HL-60 (cell line): ENCODE measurements at places on chromosomes 1 and 21.

DNA sequence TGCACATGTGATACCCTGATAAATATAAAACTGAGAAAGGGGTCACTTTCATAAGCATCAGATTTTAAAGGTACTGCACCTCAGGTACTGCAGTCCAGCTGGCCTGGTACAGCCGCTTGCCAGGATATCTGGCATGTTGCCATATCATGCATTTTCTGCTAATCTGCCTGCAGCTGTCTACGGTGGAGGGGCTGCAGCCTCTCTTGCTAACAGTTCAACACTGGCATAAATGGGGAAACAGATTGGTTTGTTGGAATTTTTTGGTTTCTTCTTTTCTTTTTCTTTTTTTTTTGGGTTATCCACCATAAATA lies 71.5 kb downstream of the MIS18A start:
- no peak for DNase-seq

DNA sequence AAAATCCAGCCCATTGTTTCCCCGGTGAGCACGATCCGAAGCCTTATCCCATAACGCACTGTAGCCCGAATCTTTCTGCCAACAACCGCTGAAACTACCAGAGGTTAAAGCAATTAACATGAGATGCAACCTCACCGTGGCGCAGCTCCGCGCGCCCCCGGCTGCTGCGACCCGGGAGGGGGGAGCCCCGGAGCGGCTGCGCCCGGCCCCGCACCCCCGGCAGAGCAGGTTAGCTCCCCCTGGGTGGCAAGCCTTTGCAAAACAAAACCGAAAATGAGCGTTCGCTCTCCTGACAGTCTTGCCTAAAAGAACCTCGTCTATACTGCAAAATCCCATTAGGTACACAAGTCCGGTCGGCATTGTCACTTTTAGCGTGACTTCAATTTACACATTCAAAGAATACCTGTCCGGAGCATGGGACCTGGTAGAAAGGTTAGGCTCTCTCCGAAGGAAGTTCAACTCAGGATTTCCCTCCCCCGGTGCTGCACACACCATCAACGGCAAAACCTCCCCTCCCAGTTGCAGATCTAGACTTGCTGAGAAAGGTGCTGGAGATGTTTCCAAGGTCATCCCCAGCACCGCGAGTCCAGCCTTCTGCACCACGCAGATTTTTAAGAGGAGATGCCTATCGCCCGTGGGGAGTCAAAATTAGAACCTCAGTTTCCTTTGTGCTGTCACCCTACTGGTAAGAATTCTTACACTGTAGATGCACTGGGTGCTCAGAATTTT lies 107.5 kb downstream of the ZNF281 start:
- no peak for DNase-seq

GRCh38 chr1:54703471-54703870 lies 12.2 kb upstream of the TTC4 start:
- no peak for DNase-seq

GRCh38 chr1:234922987-234923386 lies 205.7 kb downstream of the TOMM20 start:
- DNase-seq = no peak

GRCh38 chr1:158227904-158228623 lies 26.2 kb upstream of the CD1A start:
- no peak for DNase-seq

- no peak for DNase-seq
Observed at GRCh38 chr1:177937931-177938330, 31.9 kb downstream of the SEC16B start.

GRCh38 chr1:118989006-118989815 lies 1.1 kb upstream of the TBX15 start:
- DNase-seq = no peak

DNA sequence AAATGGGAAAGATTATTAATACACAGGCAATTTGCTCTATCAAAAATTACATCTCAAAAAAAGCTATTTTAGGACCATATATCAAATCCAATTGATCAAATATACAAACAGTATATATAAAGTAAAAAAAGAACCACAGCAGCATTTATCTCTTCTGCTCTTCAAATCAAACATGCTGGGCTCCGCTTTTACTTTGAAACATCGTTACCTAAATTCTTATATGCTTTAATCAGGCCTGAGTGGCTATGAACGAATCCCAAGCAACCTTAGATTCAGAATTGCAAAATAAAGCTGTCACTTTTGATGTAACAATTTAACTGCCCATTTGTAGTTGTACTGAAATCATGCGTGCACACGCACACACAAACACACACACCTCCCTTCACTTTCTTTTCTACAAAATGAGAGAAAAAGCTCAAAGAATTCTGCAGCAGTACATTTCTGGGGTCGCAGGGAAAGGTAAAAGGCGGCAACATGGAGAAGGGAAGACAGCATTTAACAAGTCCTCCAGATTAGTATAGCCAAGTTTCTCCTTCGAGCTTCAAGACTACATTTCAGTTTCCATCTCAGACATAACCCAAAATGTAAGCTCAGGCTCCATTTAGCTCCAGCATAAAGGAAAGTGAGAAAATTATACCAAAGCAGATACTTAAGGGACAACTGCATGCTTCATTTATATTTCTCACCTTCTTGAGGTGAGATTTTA lies 92.2 kb upstream of the TTC39A start:
- DNase-seq = no peak

DNA sequence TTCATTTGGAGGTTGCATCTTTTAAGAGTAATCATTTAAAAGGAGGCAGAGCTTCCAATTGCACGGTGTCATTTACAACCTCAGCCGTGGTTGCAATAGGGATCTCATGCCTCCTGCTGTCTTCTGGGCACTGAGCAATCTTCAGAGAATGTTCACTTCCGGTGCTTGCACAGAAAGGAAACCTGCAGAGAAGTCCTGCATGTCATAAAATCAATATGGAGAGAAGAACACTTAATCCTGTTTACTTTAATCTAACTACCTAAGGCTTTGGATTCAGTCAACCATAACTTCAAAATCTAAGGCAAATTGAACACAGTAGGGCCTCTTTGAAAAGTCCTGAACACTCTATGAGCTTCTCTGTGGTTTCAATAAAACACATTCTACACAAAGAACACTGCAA lies 11.3 kb upstream of the MAP10 start:
- DNase-seq = peak; percentile 11

DNA sequence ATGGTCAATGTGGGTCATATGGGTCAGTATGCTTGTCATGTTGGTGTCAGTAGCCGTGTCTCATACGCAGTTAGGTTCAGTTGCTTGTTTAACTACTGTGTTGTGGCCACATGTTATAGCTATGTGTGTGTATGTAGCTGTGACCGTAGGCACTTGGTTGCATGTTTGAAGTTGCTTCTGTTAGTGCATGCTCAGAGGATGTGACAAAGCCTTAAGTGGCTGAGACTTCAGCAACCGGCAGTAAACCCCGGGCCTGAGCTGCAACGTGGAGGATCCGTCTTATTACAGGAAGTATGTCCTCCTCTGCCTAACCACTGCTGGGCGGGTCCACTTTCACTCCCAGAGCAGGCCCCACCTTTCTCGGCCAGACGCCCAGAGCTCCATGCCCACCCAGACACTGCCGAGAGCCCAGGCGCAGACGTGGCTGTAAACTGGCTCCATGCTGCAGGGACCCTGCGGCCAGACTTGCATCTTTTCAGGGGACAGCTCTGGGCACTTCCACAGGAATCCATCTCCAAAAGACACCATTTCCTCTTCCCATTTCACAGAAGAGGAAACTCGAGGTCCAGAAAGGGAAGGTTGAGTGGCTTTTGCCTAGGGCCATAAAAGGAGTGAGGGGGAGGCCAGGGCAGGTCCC lies 2.2 kb downstream of the TCEA3 start:
- no peak for DNase-seq

- DNase-seq = no peak
Observed at GRCh38 chr1:98384461-98385141, 276.9 kb upstream of the SNX7 start.

DNA sequence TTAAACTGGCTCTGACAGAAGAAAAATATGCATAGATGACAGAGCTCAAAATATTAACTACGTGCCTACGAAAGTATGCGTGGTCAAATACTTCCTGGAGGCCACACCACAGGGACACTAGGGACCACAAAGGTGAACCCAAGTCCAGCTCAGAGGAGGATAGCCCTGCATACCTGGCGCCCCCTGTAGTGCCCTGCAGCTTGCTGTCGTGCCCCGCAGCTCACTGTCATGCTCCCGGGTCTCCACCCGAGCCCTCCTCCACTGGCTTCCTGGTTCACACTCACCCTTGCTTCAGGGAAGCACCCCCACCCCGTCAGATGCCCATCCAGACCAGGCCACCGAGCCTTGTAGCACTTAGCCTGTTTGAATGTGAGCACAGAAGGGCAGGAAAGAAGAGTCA lies 16.7 kb upstream of the NADK start:
- DNase-seq = no peak

GRCh38 chr1:31715087-31715872 lies 11.5 kb upstream of the COL16A1 start:
- DNase-seq = no peak

DNA sequence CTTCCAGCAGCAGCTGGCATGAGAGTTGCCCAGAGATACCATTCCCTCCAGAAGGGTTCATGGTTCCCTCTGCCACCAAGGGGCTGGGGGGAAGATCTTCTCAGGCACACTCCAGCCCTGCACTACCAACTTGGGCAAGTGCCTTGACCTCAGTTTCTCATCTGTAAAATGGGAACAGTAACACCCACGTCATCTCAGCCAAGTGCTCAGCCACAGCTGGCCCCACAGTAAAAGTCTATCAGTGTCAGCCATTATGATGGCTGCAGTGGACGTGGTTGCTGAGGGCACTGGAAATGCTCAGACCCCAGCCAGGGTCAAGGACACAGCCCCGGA lies 16.3 kb upstream of the TAS1R2 start:
- DNase-seq = no peak

GRCh38 chr1:235022981-235023710 lies 105.5 kb downstream of the TOMM20 start:
- no peak for DNase-seq

- DNase-seq = peak; percentile 29
Observed at GRCh38 chr1:119590393-119590792, 57.7 kb downstream of the ZNF697 start.

DNA sequence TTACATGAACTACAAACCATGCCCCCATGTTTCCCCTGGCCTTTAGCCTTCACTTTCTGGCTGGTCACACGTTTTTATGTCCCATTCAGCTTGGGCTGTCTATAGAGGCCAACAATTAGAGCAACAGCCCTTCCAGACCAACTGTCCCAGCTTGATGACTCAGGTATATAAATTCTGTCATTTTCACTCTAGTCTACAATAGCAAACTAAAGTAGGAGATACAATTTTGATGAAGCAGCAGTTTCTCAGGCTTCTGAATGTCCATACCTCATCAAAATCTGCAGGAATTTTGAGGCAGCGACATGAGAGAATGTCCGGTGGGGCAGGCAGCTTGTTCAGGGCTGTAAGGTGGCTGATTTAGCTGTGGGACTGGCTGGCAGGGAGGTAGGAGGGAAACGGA lies 45.6 kb upstream of the VAV3 start:
- DNase-seq = no peak

DNA sequence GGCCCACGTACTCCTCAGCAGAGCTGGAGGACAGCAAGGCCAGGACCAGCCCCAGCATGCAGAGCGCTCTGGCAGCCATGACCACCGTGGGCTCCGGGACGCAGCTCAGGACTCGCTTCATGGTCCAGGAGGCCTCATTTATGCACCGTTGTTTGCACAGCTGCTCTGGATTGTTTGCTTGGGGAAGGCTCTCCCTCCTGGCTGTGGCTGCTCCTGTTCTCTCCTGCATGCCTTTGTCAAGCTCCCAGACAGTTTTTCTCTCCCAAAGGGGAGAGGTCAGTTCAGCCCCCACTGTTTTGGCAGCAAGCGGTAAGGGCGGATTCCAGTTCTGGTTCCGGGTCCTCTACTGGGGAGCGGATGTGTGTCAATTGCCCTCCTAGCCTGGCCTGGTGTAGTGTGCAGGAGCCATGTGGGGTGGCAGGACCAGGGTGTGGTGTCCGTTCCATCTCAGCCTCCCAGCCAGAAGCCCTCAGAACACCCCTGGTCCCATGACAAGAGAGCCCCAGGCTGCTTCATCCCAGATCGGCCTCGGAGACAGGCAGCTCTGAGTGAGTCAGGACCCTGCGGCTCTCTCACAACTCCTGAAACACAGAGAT lies at the start of gene TFF3:
Gene TFF3 (minus strand): TSS at position 114 of the 596 bp plus-strand sequence. CDS start 35 bp downstream, at position 79.
- DNase-seq = no peak

- DNase-seq = no peak
Observed at GRCh38 chr1:114209971-114210370, 56.3 kb upstream of the SYT6 start.

DNA sequence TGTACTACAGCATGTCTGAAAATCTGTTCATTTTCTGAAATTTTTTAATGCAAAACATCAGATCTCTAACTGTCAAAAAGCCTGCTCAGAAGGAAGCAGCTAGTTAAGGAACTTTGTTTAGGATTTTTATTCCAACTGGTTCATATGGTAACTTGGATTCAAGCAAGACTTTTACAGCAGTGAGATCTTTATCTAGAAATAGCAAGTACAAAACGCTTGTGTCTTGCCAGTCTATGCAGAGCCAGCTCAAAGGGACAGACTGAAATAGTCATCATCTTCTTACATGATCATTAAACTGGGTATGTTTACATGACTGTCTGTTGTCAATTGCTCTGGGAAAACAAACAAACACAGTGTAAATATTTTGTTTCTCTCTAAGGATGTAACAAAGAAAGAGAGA lies 37.6 kb downstream of the DDAH1 start:
- DNase-seq = no peak

- no peak for DNase-seq
Observed at GRCh38 chr1:234583755-234584419, 26.1 kb downstream of the IRF2BP2 start.

DNA sequence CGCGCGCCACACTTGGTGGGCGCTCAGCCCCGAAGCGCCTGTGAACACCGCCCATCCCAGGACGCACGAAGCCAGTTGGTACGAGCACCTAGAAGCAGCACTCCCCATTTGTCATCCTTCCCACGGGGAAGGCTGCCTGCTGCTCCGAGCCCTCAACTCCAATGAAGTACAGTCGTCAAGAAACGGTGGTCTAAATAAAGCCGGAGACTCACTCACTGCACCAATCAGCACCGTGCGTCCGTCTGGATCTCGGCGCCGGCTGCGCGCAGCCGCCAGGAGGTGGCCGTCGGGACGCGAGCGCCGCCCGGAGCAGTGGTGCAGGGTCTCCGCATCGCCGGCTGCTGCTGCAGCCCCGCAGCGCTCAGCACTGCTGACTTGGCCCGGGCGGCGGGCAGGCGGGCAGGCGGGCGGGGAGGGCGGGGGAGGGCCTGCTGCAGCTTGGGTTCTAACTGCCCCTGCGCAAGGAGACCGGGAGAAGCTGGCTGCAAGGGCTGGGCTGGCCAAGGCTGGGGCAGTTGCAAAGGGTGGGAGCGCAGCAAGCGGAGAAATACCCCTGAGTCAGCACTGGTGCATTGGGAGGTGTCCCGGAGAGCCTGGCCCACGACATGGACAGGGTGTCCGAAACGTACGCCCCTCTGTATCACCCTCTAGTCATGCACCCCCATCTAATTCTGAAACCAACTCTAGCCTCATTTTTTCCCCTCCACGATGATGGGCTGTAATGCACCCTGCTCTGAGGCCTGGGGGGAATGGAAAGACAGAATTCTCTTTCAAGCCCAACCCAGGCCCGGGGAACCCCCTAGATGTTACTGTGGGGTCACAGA lies 35.8 kb upstream of the H6PD start:
- no peak for DNase-seq

- DNase-seq = no peak
Observed at GRCh38 chr1:206521127-206521526, 13.8 kb downstream of the RASSF5 start.

- DNase-seq = peak; percentile 85
Observed at GRCh38 chr1:178942285-178943198, 71.7 kb upstream of the ANGPTL1 start.

GRCh38 chr1:190353538-190354101 lies 124.0 kb downstream of the BRINP3 start:
- no peak for DNase-seq

GRCh38 chr1:232982238-232982944 lies 32.0 kb downstream of the NTPCR start:
- DNase-seq = no peak
